ENCODE measurements at places on chromosomes 4 and X.

GRCh38 chr4:58590722-58591121 lies 1480.5 kb upstream of the IGFBP7 start:
- no peak for DNase-seq

DNA sequence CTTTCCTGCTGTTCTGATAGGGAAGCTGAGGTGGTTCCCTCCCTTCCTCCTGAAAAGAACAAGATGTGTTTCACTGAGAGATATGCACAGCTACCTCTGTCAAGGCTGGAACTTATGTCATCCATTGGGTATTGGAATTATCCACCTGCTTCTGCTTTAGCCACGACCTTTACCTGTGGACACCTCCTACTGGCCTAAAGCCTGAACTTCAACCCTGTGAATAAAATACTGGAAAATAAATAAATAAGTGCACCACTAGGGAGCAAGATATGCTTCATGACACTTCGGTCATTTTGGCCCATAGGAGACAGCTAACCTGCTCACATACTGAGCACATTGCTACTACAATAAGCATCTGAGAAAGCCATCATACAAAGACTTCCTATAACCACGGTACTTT lies 419.9 kb upstream of the NWD2 start:
- DNase-seq: no peak

- no peak for DNase-seq
These were observed 4.6 kb downstream of the TMEM255A start for GRCh38 chrX:120306630-120307029.

DNA sequence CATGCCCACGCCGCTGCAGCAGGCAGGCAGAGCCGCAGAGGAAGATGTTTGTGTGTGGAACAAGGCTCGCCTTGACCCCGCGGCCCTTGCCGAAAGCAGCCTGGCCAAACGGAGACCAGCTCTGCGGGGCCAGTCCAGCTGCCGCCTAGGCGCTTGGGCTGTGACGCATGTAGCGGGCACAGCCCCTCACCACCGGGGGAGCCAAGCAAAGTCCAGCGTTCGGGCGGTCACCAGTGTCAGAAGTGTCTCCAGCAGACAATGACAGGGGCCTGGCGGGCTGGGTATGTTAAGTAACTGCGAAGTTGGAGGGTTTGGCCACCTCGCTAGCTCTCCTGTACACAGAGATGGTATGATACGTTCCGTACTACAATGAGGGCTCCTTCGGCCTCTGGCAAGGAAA lies 1.3 kb downstream of the AMER1 start:
- DNase-seq: no peak

GRCh38 chr4:2672082-2672481 lies 84.1 kb downstream of the TNIP2 start:
- no peak for DNase-seq

- DNase-seq: no peak
These were observed 706 bp downstream of the CHIC1 start for GRCh38 chrX:73563738-73564068.

GRCh38 chrX:110746014-110746413 lies 49.6 kb downstream of the CHRDL1 start:
- DNase-seq: no peak

GRCh38 chr4:126738926-126739325 lies 893.8 kb upstream of the INTU start:
- DNase-seq: peak; percentile 35

DNA sequence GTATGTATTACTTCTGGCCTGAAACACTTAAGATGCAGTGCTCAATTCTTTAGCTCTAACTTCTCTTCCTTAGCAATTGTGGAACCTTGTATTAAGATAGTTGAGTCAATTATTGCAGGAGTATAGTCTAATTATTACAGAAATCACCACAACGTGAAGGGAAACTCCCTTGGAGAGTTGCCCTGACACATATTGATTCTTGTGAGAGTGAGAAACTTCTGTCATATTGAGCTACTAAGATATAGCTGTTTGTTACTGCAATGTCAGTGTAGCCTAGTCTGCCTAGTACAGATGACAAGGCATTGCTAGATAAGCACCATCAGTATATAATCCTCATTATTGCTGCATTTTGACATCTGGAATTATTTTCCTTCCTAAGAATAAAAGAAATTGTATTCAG lies 82.7 kb upstream of the TEX13C start:
- no peak for DNase-seq

- DNase-seq: no peak
These were observed 20.5 kb downstream of the SEPTIN11 start for GRCh38 chr4:76969941-76970529.

GRCh38 chrX:153488231-153488914 lies 6.4 kb upstream of the BGN start:
- no peak for DNase-seq

- no peak for DNase-seq
These were observed 80.5 kb downstream of the ARHGAP6 start for GRCh38 chrX:11585174-11585573.

GRCh38 chr4:123478859-123479345 lies 82.3 kb downstream of the SPRY1 start:
- DNase-seq: peak; percentile 77

GRCh38 chr4:80576796-80577195 lies 241.3 kb downstream of the CFAP299 start:
- DNase-seq: no peak

DNA sequence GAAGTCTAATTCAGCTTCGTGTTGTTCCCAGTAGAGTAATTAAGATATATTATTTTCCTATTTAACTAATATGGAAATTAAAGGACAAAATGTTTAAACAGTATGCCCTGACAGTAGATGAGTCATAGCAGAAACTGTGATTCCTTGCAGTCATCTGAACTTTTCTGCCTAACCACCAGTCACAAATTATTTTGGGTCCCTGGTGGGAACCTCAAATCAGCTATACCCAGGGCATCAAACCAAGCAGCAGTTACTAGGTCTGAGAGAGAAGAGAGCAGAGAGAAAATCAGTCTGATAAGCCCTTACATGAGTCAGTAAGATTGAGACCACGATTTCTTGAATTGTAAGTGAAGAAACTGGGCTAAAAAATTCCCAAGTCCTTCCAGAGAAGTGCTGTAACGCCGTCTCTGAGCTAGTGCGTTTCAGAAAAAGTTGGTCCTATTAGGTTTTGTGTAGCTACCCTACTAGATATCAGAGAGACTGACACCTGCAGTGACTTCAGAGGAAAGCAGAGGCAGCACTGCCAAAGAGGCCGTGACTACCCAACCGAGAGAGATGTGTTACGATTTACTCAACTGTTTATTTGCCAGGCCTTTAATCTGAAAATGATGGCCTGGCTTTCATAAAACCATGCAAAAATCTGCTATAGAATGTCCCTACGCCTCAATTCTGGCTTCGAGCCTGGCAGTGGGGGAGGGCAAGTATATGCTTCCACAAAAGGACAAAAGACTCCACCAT lies 21.7 kb upstream of the GPM6A start:
- DNase-seq: no peak

- DNase-seq: peak; percentile 50
These were observed 133.2 kb downstream of the KDM6A start for GRCh38 chrX:45006002-45006800.

DNA sequence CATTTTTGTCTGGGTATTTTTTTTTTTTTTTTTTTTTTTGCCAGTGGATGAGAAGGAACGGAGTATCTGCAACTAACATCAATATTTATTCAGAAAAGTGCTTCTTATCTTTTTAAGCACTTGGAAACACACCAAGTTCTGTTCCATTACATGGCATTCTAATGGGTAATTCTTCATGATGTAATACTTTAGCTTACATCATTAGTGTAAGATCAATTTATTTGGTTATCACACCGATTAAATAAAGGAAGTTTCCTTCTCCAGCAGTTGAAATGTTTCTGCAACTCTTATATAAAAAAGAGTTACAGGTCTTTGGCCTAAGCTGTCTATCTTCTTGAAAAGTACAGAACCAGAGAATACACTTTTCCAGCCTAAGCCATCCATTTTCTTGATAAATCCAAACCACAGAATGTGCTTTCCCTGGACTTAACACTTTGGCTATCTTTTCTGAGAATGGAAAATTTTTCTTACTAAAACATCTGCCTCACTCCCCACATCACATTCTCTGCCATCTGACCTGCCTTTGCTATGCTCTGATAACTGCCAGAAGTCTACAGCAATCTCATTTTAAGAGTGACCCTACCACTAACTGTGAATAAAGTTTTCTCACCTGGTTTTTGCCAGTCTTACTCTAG lies 191.9 kb upstream of the MAB21L2 start:
- DNase-seq: no peak

- peak; percentile 43 for DNase-seq
These were observed 6.8 kb upstream of the CLCN5 start for GRCh38 chrX:49915361-49916222.

- DNase-seq: peak; percentile 39
These were observed at the start of gene ARHGAP6 for GRCh38 chrX:11665168-11666111. Gene ARHGAP6 (minus strand): TSS chrX:11665920. CDS start chrX:11664828, 1,092 bp downstream.

GRCh38 chr4:165288226-165288625 lies 39.2 kb upstream of the MSMO1 start:
- no peak for DNase-seq

DNA sequence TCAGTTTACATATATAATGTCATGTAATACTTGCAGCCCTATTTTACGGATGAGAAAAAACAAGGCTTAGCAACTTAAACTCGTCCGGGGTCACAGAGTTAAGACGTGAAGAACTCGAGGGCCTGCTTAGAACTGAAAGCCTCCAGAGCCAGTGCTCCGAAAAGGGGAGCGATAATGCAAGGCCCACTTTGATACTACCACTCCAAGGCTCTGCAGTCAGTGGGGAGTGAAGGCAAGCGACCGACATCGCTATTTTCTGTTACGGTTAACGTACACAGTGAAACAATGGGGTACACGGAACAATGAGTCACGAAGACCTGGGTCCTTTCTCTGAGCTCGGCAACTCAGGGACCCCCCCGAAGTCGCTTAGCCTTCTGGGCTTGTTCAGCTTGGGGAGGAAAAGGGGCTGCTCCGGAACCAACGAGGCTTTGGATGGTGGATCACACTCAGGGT lies 965 bp downstream of the PPA2 start:
- DNase-seq: no peak

GRCh38 chrX:123962006-123962467 lies 531 bp downstream of the STAG2 start:
- DNase-seq: no peak

GRCh38 chrX:100340491-100341141 lies 69.5 kb downstream of the PCDH19 start:
- DNase-seq: no peak

- no peak for DNase-seq
These were observed 38.9 kb upstream of the TLR2 start for GRCh38 chr4:153645183-153645582.

DNA sequence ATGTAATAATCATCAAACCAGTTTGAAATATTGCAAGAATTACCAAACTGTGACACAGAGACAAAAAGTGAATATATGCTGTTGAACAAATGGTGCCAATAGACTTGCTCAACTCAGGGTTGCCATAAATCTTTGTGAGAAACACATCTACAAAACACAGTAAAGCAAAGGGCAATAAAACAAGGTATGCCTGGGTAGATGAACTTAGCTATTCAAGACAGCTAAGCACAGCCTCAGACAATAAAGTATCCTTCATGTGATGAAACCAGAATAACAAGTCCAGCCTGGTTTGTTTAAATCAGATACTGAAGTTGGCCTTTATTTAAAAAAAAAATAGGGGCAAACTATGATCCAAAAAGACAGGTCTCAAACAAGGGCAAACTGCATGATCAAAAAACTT lies 19.2 kb downstream of the LAMTOR3 start:
- DNase-seq: no peak

DNA sequence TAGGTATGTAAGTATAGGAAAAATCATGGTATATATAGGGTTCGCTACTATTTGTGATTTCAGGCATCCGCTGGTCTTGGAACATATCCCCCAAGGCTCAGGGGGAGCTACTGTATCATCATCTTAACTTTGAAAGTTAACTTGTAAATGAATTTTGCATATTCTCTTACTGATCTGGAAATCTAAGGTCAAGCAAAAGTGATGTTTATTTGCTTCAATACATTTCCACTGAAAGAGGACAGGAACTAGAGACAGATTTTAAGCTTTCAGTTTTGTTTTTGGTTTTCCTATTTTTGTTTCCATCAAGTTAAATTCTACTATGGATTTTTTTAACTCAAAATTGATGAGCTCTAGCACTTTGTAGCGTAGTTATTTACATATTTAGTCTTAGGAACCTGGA lies 56.2 kb downstream of the NAF1 start:
- no peak for DNase-seq

DNA sequence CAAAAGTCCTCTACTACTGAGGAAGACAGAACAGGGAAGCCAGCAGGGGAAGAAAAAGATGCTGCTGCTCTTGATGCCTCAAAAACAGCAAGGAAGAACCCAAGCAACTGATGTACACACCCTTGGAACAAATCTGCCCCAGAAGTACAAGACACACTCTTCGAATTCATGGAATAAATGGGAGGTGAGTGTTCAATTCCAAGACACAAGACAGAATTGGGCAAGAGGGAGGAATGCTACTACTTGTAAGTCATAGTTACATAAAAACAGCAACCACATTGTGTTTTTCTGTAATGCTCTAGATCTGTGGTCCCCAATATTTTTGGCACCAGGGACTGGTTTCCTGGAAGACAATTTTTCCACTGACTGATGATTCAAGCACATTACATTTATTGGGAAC lies 58.0 kb upstream of the H2AZ1 start:
- peak; percentile 56 for DNase-seq

DNA sequence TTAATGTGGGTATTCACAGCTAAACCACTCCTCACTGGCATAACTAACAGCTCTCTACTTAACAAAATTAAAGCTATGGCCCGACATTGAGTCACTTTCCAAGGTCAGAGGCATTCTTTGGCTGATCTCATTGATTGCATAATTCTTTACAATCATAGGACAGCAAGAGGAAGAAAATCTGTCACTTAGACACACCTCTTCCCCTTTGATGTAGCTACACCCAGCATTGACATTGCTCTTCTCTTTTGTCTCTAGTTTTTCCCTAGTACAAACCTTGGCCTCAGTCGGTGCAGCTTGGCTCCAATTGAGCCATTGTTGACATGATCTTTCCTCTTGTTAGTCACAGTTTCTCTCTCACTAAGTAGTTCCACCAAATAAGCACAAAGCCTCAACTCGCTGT lies 313.3 kb upstream of the ACTRT1 start:
- no peak for DNase-seq

GRCh38 chr4:128153800-128154199 lies 92.7 kb downstream of the LARP1B start:
- no peak for DNase-seq

DNA sequence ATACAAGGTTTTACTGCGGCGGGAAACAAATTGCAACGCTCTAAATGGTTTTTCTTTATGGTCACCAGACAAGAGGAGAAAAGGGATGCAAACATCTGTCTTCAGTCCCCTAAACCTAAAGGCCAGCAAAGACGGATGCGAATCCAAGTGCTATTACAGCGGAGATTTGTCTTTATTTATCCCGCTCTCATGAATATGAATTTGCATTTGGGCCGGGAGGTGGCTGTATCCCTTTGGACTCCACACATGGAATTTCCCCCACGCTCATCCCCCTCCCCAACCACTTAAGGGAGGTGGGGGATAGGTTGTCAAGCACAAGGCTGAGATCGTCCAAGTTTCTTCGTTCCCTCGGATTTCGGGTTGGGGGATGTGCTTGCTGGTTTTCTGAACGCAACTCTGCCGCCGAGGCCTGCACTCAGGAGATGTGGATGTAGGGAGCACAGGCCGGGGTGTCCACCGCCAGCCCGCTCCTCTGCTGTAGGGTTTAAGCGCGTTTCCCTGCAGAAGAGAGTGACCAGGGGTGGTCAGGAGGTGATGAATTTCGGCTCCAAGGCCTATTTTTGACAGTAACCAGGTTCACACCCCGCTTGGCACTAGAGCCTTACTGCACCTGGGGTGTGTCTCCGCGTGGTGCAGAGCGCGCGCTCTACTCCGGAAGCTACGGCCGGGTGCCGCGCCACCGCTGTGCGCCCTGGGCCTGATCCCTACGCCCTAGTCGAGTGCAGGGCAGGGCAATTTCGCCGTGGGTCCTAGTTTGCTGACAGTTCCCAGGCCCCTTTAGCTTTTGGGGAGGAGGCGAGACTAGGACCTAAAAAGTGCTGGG lies 2.3 kb upstream of the PHOX2B start:
- no peak for DNase-seq

Measured in mammary epithelial cell (primary cell).